ENCODE measurements at places on chromosomes 6 and 20.

DNA sequence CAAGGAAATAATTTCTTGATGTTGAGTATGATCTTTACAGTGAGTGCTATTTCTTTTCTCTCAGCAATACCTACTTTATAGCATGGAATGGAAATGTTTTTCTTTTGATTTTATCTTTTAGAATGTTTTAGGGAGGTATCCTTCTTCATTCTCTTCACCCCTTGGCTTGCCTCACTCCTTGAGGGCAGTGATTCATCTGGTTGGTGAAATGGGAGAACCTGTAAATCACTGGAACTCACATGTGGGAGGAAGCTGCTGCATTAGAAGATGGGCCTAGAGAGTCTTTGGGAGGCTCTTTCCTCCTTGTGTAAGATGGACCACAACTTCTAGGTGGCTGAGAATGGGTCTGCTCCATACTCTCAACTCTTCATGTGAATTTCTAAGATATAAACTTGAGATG lies 244.8 kb upstream of the SYNCRIP start:
- DNase-seq = no peak

GRCh38 chr6:3836566-3836965 lies 12.6 kb upstream of the FAM50B start:
- DNase-seq = no peak

DNA sequence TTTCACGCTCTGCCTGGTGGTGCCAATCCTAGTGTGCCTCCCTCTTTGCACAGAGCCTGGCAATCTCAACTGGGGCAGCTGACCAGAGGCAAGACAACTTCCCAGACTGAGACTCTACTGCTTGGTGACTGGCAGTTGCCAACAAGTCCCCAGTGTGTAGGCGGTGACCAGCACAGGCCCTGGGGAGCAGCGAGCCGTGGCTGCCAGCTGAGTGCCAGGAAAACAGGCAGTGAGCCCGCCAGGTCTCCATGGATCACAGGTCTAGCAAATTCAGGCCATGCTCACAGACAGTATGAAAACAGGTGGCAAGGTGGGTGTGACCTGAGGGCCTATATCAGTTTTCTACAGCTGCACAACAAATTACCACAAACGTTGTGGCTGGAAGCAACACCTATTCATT lies 289.9 kb downstream of the KIF16B start:
- no peak for DNase-seq

DNA sequence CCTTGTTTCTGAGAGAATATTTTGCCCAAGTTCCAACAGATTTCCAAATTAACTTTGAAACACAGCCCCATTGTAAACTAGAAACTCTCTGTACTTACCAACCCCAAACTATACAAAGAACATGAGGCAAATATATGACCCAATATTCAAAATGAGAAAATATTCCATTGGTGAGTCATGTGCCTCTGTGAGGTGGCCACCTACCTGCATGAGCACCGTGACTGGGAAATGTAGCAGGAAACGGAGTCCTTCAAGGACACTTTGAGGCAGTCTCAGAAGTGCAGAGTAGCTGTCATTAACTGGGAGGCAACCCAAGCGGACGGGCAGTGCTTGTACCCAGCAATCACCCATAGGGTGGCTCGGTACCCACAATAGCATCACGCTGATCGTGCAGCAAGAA lies 335.5 kb upstream of the NOX3 start:
- no peak for DNase-seq

- no peak for DNase-seq
Observed at GRCh38 chr6:98958776-98959175, 11.0 kb upstream of the FBXL4 start.
